ENCODE measurements at places on chromosomes 7 and 10. TPM values are rescaled to one million over a fixed set of nuclear protein-coding genes. Genes with fewer than 3 reads are reported as not detected.

DNA sequence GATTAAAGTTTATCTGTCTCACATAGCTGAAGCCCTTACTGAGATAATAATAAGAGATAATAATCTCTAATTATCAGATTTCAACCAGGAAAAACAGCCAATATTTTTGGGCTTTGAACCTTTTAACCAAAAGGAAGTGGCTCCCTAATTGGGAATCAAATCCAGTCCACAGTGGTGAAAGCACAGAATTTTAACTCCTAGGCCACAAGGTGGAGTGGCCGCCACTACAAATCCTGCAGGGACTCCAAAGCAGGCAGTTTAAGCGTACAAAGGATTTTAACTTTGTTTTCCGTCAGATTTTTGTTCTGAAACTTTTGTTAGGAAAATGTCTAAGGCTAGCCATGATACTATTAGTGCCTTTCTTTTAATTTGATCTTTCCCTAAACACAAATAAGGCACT is 99.6 kb upstream of the CCNY start:
- no peaks in the 10 kb centered on the region for H3K27me3 ChIP-seq
- H3K27ac ChIP-seq = no peak overlapping the region
- H3K4me3 ChIP-seq = no peak overlapping the region
- DNase-seq = no peak

Gene IDI1
- 15.6 TPM for total RNA-seq

Gene MNX1
- total RNA-seq = 39.6 TPM

- peak; percentile 83 for DNase-seq
- H3K4me3 ChIP-seq = no peak overlapping the region
- H3K4me1 ChIP-seq = peaks cover 8% of the 10 kb centered on the region
These were observed 57.5 kb downstream of the MDFIC start for GRCh38 chr7:114979388-114979787.

- no peak overlapping the region for H3K27ac ChIP-seq
- H3K4me1 ChIP-seq = no peaks in the 10 kb centered on the region
- DNase-seq = no peak
- H3K36me3 ChIP-seq = no peaks in the 10 kb centered on the region
- no peaks in the 10 kb centered on the region for H3K27me3 ChIP-seq
These were observed 19.5 kb downstream of the HDAC9 start for GRCh38 chr7:18515067-18515466.

Gene DNA2
- 0.66 TPM for total RNA-seq
